Amniotic stem cell (primary cell): ENCODE measurements at places on chromosomes 11 and 22.

GRCh38 chr11:75158696-75159150 lies 7.8 kb downstream of the SLCO2B1 start:
- DNase-seq, result no peak

DNA sequence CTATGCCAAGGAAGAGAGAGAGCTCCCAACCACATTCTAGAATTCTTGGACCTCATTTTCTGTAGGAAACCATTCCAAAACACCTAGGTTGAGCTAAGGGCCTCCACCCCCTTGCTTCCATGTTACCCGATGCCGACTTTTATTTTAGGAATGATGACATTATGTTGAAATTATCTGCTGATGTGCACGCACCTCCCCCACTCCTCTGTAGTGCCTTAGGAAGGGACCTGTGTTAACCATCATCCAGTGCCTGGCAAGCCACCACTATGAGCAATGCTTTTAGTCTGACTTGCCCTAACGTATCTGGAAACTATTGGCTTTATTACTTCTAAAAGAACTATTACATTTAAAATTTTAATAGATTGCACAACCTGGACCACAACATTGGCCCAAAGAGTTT lies 42.1 kb downstream of the NCAPD3 start:
- DNase-seq, result no peak

DNA sequence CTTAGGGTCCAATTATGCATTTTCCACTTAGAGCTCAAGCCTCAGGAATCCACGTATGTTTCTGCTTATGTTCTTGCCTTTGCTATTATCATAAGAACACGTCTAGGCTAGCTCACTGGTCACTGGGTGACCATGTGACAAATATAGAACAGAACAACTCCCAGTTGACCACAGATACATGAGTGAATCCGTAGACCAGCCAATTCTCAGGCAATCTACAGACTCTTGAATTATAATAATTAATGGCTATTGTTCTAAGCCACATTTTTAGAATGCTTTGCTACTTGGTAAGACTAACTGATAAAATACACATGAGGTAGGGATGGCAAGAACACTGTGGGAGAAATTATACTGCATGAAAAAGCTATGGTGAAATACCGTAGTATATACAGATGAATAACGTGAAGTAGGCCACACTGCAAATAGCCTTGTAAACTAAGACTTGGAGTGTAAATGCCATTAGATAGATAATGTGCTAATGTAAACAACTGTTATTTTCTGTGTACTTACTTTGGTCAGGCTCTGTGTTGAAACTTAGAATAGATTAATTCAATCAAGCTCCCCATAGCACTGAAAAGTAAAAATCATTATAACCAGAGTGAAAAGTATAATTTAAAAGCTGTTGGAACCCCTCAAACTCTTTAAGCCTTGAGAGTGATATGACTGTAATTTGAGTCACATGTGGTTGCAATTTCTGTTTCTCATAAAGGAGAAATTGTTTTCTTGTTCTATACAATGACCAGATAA lies 366.2 kb upstream of the CCDC179 start:
- no peak for DNase-seq

- DNase-seq, result no peak
These were observed 412.3 kb downstream of the BRD1 start for GRCh38 chr22:49415151-49415951.

- DNase-seq, result no peak
These were observed 4.2 kb upstream of the RASGRP2 start for GRCh38 chr11:64747961-64748665.
